ENCODE measurements at places on chromosomes 7 and 10.

DNA sequence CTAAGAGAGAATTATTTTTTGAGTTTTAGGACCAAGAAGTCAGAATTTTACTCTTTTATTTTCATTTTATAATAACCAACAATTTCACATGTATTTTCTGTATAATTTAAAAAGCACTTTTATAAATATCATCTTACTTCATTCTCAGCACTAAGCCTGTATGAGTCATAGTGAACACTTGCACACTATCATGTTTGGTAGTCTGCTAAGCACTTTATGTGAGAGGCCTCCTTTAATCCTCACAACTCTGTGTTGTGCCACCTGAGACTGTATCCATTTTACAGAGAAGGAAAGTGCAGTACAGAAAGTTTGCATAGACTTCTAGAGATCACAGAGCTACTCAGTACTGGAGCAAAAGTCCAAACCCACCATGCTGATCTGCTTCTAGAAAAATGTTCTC is 939.6 kb downstream of the NRG3 start:
- no peak for DNase-seq

- no peak for DNase-seq
Observed at GRCh38 chr7:104852386-104852785, 161.6 kb upstream of the KMT2E start.

GRCh38 chr10:44330431-44330830 is 54.5 kb downstream of the CXCL12 start:
- no peak for DNase-seq

DNA sequence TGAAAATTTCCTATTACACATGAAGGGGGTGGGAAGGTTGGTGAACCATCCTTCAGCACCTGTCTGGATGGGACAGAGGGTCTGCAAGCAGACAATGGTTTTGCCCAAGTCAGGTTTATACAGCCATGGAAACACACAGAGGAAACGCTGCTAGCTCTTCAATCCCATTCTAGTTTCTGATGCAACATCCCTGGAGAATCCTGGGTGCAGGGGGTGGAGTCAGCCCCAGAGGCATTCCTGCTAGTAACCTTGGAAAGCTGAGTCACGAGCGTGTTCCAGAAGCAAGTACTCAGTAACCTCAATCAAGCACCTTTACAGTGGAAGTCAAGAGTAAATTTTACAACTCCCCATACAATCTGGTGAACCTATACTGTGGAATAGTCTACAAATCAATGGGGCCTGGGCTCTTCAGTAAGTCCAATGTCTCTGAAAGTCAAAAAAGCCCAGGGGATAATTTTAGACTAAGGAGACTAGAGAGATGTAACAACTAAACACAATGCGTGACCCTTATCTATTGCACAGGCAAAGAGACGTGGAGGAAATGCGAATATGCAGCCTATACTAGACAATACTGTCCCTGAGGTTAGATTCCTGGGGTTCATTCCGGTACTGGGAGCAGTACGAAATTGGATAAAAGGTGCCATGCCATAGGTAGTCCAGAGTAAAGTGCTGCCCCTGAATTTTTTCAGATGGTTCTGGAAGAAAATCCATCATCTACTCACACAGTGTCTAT is 95.4 kb downstream of the ZRANB1 start:
- no peak for DNase-seq

DNA sequence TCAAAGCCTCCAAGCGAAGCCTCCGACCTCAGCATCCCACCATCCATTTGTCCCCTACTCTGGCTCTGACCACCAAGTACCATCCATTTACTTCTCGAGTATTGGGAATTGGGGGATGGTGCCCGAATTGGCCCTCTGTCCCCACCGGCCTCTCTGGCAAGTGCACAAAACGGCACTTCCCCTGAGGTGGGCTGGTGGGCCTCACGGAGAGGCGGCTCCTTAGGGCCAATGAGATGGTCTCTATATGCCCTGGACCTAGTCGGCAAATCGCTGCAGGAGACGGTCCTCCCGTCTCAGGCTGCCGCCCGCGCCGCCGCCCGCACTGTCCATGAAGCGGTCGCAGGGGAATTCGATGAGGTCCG is 2.8 kb downstream of the TRIL start:
- DNase-seq: no peak

DNA sequence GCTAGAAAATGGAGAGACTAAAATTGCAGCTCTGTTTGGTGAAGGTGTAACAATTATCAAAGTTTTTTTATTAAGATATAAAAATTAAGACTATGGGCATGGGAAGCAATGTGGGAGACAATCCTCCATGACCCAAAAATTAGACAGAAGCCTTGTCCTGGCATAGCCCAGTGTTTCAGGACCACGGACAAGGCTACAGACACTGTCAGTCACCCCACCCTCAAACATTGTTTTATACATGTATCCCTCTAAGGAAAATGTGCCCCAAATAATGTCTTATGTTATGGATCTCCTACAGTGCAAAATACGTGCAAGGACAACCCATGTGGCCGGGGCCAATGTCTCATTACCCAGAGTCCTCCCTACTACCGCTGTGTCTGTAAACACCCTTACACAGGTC is 24.0 kb downstream of the HABP2 start:
- DNase-seq: no peak

- no peak for DNase-seq
Observed at GRCh38 chr7:155467846-155468784, 10.2 kb downstream of the EN2 start.

DNA sequence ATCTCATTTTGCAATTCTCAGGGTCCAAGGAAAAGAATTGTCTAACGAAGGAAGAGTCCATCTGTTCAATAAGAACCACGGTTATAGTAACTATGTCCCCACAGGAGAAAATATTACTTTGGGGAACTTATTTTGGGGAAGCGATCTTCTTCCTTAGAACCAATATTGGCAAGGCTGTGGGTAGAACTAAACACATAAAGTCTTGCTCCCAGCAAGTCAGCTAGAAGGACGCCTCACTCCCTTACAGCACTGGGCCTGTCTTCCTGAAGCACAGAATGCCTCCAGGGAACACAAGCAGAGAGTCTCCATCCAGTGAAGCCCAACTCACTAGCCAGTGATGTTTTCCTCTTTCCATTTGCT is 30.2 kb downstream of the C10orf71 start:
- no peak for DNase-seq

GRCh38 chr10:132476146-132477065 is 61.2 kb upstream of the INPP5A start:
- DNase-seq: no peak

- DNase-seq: no peak
Observed at GRCh38 chr7:151089893-151090730, 3.8 kb downstream of the AGAP3 start.

GRCh38 chr7:20083781-20084180 is 133.4 kb downstream of the MACC1 start:
- no peak for DNase-seq

DNA sequence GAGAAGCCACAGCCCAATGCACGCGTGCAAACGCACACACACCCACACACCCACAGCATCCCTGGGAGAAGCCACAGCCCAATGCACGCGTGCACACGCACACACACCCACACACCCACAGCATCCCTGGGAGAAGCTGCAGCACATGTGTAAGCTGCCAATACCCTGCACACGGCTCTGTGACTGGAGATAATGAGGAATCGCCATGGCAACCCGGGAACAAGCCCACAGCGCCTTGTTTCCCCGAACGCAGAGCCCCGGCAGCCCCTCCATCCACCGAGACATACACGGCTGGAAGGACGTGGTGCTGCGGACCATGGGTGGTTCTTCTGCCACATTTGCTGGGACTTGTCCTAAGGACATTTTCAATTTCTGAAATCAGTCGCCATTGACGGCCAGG is 221.3 kb downstream of the PTPRN2 start:
- no peak for DNase-seq

DNA sequence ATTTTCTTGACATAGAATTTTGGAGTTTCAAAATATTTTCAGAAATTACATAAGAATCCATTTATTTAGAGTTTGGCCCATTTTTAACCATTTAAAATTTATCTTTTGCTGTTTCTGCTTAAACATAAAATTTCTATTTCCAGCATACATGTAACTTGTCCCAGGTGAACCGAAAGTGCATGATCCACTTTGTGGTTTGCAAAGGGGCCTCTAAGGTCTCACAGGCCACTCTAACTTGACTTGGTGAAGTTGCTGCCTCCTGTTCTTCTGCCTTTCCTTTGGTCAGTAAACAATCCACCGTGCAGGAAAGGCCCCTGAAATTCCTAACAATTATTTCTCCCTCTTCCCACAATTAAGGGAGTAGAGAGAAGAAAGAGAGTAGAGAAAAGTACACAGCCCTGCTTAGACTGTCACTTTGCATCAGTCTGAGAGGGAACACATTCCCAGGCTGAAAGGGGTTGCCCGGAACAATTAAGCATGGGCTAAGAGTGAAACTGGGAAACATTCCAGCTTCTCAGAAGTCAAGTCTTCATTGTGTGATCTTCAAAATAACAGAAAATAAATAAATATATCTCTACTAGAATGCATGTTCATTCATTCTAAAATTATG is 79.5 kb upstream of the SEMA3A start:
- DNase-seq: no peak
